Stimulated activated naive CD8-positive, alpha-beta T cell treated with anti-CD3 and anti-CD28 coated beads, Interleukin-15, amount 100 ng/mL, for 72 hours (primary cell): ENCODE measurements at places on chromosomes 1 and 21.

- DNase-seq = peak; percentile 8
These were observed 28.2 kb upstream of the FCRL4 start for GRCh38 chr1:157626099-157626498.

DNA sequence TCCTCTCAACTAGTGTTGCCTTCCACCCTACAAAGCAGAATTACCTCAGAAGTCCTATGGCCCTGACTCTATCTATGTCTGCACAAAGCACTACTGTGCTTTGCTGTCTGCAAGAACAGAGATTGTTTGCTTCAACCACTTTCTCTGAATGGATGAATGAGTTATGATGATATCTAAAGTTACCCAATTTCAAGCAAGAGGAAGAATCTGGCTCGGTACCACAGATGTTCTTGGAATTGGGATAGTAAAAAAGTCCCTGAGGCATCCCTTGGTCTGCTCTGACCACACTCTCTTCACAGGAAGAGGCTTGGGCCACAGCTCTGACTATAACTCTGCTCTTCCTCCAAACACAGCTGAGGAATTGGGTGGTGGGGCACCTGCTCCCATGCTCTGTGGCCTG is 31.2 kb downstream of the MTARC1 start:
- no peak for DNase-seq

- no peak for DNase-seq
These were observed 3.8 kb downstream of the LAMC1 start for GRCh38 chr1:183027031-183027430.

DNA sequence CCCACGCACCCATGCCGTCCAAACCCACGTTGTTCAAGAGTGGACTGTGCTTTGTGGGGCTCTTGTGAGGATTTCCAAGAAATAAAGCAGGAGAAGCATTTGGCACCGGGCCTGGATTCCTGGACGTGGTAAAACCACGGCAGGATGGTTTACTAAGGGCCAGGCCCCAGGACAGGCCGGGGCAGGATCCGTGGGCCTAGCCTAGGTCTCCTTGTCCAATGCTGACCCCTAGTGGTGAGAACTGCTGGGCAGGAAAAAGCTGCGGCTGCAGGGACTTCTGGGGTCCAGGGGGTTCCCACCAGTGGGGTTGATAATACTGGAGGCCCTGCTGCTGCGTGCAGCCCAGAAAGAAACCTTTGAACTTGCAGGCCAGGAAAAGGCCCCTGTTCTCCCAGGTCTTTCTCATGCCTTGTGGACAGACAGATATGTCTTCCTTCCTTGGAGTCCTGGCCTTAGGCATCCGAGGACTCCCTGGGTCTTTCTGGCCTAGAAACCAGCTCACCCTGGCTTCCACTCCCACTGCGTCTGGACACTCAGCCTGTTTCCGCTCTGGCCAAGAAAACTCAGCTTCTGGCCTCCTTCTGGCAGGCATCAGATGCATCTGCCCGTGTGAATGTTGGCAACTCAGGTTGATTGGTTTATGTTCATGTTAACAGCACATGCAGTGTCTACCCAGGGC is 106.9 kb upstream of the TMEM51 start:
- DNase-seq = peak; percentile 70

- no peak for DNase-seq
These were observed 16.6 kb upstream of the GFI1 start for GRCh38 chr1:92503043-92503925.

DNA sequence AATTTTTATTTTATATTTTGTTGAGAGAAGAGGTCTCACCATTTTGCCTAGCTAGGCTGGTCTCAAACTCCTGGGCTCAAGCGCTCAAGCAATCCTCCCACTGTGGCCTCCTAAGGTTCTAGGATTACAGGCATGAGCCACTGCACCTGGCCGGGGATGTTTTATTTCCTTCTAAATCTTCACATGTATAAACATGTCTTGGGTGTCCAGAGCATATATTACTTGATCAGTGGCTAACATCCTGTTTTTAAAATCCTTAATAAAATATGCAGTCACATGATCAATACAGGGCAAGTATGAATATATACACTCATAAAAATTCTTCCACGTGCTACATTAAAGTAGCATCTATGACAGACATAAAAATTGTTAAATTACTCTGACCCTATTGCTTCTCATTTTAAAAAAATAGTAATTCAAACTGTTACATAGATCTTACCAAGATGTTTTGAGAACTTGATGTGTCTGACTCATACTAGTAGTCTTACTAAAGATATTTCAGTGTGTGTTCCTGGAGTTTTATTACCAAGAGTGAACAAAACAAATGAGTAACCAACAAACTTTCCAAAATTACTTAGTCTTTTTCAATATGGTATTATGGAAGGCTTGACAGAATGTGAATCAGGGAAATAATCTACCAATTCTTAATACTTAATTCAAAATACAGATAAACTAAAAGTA is 222.5 kb downstream of the SLC45A1 start:
- DNase-seq = no peak

DNA sequence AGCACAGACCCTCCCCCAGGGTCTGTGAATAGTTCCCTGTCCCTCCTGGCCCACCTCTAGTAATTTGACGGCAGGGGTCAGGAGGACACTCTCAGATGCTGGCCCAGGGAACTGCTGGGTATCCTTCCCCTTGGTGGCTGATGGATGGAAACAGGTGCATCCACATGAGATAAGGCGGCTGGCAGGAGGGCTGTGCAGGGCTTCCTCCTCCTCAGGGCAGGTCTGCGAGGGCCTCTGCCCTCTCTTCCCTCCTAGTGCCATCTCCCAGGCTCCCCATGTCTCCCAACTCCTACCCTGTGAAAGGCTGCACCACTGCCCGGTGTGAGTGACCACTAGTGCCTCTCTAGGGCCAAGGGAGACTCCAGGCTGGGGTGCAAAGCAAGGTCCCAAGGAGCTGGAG is 123.9 kb downstream of the GLIS1 start:
- DNase-seq = no peak

- DNase-seq = no peak
These were observed at the start of gene SYNC for GRCh38 chr1:32702599-32703478. Gene SYNC, minus strand, starts transcription at chr1:32702770. Its CDS starts 110 bp downstream, at chr1:32702660.

- no peak for DNase-seq
These were observed 11.4 kb downstream of the SDE2 start for GRCh38 chr1:225987491-225988316.

GRCh38 chr1:37438869-37439343 is 35.5 kb upstream of the ZC3H12A start:
- DNase-seq = no peak

GRCh38 chr1:12383786-12384185 is 154.0 kb downstream of the VPS13D start:
- DNase-seq = no peak

DNA sequence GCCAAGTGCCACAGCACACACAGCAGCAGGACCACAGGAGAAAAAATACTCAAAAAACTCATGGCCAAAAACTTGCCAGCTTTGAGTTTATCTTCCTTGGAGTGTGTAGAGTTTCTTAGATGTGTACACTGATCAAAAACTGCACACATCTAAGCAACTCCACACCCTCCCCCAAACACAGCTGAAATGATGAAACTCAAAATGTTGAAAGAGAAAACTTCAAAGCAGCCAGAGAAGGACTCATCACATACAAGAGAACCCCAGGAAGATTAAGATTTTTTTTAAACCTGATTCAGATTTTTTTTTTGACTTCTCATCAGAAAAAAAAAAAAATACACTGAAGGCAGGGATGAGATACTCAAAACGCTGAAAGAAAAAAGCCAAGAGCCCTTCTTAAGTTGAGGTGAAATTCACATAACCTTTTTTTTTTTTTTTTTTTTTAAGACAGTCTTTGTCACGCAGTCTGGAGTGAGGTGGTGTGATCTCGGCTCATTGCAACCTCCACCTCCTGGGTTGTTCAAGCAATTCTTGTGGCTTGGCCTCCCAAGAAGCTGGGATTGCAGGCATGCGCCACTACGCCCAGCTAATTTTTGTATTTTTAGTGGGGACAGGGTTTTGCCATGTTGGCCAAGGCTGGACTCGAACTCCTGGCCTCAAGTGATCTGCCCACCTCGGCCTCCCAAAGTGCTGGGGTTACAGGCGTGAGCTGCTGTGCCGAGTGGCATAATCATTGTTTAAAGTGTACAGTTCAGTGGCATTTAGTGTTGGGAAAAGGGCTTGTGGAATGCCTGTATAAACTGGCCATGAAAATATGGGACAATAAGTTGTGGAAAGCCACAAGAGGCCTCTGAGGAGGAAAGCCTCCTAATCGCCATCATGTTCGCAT is 20.9 kb upstream of the PDXK start:
- no peak for DNase-seq

DNA sequence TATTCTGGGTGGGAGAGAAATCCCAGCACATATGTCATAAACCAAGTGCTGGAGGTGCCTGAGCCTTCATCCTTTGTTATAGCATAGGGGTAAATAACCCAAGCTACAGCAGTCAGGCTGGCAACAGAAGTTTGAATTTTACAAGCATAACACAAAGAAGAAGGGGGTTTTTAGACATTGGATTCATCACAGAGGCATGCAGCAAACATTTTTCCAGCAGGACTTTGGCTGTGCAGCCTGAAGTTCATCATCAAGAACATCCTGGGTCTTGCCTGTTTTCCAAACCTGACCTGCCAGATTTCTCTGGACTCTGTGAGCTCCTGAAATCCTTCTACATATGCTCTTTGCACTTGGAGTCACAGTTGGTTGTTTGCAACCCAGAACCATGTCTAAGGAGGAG is 16.2 kb downstream of the PTGER3 start:
- DNase-seq = no peak

DNA sequence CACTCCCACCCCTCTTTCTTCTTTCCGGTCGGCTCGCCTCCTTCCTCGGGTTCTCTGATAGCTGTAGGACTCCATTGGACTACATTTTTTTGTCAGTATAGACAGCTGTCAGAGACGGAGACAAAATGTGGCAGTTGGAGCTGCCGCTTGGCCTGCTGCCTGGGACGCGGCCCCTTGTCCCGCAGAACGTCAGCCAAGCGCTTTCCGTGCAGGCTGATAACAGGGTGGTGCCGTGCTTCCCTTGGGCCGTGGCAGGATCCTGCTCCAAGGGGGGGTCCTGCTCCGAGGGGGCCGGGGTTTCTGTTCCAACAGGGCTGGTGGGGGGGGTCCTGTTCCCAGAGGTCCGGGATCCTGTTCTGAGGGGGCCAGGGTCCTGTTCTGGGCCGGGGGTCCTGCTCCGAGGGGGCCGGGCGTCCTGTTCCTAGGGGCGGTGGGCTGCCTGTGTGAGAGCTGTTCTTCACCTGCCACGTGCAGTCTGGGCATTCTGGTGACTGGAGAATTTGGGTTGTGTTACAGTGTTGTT is 4.9 kb downstream of the SKI start:
- DNase-seq = no peak

DNA sequence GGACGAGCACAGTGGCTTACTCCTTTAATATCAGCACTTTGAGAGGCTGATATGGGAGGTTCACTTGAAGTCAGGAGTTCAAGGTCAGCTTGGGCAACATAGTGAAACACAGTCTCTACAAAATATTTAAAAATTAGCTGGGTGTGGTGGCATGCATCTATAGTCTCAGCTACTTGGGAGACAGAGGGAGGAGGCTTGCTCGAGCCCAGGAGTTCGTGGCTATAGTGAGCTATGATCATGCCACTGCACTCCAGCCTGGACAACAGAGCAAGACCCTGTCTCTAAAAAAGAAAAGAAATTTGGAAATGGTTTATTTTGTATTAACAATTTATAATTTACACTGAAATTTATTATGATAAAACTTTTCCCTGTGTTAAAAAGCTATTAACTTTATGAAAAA is 1.7 kb upstream of the ANGPTL3 start:
- no peak for DNase-seq

- no peak for DNase-seq
These were observed 21.4 kb upstream of the PADI1 start for GRCh38 chr1:17183388-17184160.

GRCh38 chr1:185990565-185990964 is 256.4 kb downstream of the HMCN1 start:
- DNase-seq = no peak

GRCh38 chr1:26094076-26094669 is 17.5 kb upstream of the PDIK1L start:
- no peak for DNase-seq

- no peak for DNase-seq
These were observed 9.1 kb downstream of the SGIP1 start for GRCh38 chr1:66542811-66543767.

- DNase-seq = no peak
These were observed 17.0 kb upstream of the RAP1GAP start for GRCh38 chr1:21685946-21686678.

DNA sequence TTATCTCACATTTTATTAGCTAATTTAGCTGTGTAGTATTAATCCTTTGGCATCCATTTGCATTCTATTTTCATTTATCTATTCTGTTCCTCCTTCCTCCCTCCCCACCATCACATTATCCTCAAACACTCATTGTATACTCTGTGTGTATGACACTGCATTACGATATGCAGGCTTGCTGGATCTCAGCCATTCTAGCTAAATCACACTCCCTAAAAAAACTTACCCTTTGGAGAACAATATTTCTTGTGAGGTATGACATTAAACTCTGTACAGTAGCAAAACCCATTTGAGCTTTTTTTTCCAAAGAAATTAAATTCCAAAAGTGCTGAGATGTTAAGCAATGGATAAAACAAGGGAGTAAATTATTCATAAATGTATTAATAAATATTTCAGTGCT is 11.4 kb upstream of the RAB3GAP2 start:
- no peak for DNase-seq

DNA sequence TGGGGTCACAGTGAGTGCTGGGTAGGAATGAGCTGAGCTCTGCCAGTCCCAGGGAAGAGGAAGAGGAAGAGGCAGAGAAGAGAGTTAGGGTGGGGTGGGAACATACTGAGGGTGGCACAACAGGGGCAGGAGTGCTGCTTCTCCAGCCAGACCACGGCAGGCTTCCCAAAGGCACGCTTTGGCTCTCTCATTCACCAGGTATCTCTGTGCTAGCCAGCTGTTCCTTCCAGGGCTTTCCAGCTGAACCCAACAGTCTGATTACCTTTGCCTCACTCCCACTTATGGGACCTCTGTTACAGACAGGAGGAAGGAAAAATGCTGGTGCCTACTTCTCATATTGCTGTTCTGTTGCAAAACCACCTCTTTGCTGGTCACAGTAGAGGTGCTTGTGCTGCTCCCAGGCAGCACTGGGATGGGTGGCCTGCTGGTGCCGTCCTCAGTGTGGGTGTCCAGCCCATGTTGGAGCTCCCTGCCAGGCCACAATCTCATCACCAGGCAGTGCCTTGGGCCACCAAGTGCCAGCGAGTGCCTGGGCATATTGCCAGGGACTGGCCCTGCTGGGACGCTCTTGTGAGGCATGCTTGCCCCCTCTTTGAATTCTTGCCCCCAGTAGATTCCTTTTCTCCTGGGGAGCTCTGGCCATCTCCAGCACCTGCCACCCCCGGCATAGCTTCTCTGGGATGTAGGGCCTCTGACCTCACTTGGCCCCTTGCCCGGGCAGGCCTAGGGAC is 2.1 kb downstream of the ADORA1 start:
- DNase-seq = no peak
